ENCODE measurements at places on chromosomes 1 and 21.

DNA sequence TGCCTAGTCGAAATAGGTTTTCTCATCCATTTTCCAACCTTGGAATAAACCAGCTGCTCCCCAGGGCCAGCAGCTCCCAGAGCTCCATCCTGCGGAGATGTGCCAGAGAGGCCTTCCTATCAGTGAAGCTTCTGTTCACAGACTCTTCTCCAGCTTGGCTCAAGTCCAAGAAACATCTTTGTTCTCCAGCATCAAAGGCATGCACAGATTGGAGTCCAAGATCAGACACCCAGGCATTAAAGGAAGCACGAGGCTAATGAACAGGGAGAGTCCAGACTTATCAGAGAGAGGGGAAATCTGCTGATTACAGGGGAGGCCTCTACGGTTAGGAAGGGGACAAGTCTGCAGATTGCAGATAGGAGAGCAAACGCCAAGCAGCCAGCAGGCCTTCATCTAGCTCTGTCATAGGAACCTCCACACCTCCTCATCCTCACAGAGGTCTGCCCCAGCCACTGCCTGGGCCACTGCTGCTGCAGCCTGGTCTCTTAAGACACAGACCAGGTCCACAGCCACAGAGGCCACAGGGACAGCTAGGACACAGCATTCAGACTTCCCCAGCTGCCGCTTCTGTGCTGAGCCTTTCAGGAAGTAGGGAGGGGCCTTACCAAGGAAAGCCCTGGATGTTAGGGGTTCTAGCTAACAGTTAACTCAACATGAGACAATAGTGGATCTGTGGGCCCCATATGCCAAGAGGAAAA lies 3.4 kb downstream of the PRR9 start:
- no peak for DNase-seq

DNA sequence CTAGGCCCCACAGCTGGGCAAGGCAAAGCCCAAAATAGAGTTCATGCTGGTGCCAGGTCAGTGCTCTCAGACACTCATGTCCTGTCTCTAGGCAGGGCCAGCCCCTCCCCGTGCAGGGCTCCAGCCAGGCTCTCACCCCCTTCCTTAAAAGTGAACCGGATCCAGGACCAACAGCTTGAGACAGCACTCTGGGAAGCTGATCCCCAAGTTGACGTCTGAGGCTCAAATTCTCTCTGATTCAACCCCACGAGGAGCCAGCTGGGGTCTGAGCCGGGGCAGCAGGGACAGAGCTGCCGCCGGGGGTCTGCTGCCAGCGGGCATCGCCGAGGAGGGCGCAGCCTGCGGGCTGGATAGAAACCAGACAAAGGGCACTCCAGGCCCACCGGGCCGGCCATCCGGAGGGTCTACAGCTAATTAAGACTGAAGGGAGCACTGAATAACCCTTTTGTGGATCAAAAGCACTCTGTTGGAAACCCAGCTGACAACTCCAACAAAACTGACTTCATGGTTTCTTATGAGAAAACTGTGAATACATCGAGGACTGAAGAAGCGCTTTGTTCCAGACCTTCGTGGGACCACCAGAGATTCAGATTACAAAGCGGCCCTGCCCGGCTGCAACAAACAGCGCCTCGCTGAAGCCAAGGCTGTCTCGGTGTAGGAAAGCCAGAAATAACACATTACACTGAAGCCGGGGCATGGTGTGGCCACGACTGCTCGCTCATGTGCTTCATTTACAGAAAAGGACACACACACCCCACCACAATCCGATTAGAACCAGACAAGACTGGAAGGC lies 95.8 kb downstream of the PSMG1 start:
- no peak for DNase-seq

- DNase-seq: no peak
Measured at GRCh38 chr1:50894340-50894739, 65.7 kb downstream of the FAF1 start.

DNA sequence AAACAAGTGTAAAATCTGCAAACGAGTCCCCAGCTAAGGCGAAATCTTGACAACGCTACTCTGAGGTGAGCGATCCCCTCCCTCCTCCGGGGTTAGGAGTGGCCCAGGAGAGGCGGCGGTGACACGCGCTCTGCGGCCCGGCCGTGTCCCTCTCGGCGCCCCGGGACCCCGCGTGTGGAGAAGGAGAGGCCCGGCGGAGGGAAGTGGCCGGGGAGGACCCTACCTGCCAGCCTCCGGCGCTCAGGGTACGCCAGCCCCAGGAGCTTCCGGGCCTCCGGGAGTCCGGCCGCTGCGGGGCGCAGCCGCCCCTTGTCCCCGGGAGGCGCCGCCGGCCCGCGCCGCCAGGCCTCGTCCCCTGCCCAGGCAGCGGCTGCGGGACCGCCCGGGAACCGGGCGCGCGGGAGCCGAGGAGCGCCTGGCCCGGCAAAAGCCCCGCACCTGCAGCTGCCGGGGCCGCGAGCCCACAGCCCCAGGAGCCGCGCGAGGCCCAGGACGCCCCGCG lies 543 bp downstream of the ABCB10 start:
- peak; percentile 1 for DNase-seq

- no peak for DNase-seq
Measured at GRCh38 chr1:63679076-63679475, 85.9 kb downstream of the PGM1 start.

GRCh38 chr1:99439433-99440075 lies 175.3 kb downstream of the PLPPR4 start:
- DNase-seq: no peak

DNA sequence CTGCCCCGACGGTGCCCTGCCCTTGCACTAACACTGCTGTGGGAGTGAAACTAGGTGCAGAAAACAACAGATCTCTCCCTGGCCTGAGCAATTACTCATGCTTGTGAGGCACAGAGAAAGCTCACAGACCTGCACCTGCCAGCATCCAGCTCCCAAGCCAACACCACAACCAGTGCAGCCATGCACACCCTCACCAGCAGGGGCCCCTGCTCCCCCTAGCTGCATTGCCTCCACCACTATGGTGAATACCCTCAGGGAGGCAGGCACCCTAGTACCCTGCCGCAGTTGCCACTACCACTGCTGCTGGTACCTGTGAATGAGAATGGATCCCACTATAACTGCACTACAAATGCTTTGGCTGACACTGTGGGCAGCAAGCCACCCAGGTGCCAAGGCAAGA lies 7.1 kb upstream of the DIRAS3 start:
- DNase-seq: no peak

DNA sequence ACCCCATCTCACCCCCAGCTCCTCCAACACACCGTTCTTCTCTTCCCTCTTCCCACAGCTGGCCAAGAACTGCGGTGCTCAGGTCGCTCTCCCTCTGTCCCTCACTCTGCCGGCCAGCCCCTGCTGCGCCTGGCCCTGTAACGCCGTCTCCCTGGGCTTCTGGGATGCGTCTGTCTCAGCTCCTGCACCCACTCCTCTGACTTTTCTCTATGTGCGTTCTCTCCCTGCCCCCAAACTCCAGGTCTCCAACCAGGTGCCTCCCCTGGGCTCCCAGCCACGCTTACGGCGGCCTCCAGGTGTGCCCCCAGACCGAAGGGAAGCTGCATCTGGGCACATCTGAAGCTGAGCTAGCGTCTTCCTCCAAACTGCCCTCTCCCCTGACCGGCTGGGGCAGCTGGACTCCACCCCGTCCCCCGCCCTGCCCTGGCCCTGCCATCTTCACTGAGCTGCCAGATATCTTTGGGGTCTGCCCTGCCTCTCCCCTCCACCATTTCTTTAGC lies 2.6 kb downstream of the KRTAP10-12 start:
- no peak for DNase-seq

GRCh38 chr1:82706741-82707140 lies 906.0 kb downstream of the ADGRL2 start:
- DNase-seq: no peak

DNA sequence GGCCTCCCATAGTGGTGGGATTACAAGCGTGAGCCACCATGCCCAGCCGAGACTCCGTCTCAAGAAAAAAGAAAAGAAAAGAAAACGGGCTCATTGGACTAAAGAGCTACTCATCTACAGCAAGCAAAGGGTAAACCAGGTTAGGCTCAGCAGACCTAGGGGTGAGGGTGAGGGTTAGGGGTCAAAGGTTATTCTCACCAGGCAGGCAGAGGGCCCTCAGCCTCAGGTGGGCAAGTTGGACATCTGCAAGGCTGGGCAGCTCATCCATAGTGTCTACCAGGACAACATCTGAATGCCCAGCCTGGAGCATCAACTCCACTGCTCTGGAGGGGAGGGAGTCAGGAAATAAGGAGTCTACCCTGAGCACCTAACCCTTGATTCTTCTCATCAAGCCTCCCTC lies 3.5 kb downstream of the MTMR11 start:
- no peak for DNase-seq

- no peak for DNase-seq
Measured at GRCh38 chr1:201113451-201114244, 1.4 kb upstream of the CACNA1S start.

DNA sequence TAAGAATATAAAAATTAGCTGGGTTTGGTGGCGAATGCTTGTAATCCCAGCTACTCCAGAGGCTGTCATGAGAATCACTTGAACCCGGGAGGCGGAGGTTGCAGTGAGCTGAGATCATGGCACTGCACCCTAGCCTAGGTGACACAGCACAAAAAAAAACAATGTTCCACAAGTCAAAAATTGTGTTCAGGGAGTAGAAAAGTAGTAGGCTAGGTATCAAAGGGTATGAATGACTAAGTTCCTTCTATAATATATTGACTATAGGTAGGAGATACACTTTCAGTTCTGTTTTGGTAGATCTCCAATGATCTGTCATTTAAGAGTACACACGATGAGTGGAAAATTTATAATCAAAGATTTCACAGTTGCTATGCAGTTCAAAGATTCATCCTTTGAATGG lies 16.7 kb downstream of the USP48 start:
- DNase-seq: no peak

DNA sequence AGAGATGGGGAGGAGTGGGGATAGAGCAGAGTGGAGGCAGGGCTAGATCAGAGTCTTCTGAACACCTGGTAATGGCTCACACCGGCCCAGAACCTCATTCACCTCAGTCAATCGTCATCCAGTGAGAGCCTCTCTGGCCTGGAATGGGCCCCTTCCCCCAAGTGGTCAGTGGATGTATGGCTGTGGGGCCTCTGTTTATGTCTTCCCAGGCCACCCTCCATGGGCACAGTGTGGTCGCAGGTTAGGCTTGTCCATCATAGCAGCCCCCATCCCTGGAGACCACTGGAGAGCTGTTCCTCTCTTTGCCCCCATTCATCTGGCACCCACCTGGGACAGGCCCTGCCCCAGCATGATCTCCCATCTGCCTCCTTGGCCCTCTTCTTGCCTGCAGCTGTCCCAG lies 29.6 kb upstream of the TENT5C start:
- DNase-seq: no peak

DNA sequence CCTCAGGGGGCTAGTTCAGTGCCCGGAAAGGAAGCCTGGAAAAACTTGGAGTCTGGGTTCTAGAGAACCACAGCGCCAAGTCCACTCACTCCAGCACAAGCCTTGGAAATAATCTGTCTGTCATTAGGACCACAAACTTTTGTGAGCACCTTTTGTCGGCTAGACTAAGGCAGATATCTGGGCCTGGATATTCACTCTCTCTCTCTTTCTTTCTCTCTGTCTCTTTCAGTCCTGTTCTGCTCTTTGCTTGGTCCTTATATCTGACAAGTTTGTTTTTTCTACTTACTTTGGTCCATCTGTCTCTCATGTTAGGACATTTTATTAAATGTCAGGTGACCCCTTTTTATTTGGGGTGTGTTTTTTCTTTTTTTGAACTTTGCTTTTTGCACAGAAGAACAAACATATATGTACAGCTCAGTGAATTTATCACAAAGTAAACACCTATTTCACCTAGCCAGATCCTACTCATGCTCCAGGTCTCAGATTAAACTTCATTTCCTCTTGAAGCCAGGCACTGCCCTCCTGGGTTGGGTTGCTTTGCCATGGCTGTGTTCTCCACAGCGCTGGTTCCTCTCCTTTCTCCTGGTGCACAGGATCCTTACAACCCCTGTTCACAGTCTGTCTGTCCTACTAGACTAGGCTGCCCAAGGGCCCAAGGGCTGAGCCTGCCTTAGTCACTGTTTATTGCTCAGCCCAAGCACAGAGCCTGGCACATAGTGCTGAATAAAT lies 40.8 kb downstream of the TCEANC2 start:
- DNase-seq: no peak

DNA sequence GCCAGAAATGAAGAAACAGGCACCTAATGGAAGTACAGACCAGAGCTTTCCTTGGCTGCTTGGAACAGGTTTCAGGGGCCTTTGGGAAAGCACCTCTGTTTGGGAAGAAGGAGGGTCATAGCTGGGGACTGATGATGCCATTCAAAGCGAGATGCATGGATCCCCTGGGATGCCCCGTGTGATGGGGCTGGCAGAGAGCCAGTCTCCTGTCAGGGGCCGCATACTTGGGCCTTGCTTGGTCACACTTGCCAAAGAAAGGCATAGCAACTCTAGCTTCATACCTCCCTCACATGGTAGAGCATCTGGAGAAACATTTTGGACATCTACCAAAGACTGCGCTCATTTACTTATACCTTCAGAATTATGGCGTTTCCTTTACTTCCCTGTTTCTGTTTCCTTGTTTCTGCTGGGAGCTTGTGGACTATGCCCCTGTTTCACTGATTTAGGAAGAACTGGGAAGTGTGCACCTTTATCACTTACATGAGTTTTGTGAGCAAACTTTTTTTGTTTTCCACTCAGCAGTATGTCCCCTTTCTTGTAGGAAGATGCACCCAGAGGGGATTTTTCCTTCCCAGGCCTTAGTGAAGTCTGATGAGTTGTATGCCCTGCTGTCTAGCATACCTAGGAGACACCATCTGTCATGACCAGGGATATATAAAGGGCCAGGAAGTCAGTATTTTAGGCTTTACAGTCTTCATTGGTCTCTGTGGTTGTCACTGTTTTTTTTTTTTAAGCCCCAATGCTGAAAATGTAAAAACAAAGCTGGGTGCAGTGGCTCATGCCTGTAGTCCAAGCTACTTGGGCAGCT lies 19.8 kb upstream of the ST3GAL3 start:
- no peak for DNase-seq

DNA sequence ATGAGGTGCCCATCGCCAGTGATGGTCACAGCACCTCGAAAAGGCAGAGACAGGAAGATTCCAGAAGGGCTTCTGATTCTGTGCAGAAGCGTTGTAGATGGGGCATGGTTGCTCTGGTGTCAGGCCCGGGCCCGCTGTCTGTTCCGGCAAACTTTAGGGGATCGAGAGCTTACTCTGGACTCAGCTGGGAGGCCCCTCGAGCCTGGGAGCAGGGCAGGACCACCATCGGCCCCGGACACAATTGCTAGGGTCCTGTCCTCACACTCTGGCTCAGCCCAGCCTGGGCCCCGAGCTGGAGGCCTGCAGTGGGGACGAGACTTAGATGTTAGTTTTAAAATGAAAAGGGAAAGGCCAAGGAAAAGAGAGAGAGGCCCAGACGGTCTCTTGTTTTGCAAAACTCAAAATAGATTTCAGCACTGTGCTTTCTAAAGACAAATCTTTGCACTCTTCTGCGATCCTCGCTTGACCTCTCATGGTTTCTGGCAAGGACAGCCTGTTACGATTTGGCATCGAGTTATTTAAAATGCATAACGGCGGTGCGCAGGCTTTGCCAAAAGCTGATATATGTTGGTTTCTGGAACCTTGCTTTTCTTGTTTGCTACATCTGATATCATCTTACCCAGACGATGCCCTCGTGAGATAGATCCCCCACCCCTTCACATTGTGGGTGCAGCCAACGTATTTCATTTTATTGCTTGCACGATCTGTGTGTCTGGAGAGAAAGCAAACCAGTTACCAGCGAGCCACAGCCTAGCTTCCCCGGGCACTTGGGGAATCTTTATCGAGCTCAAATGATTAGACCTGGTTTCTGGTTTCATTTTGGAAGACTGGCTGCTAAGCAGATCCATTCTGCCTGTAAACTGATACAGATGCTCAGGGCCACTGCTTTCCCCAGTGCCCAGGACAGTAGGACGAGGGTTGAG lies 58.0 kb downstream of the PRDM16 start:
- no peak for DNase-seq

- no peak for DNase-seq
Measured at GRCh38 chr1:201584471-201585092, 45.7 kb downstream of the NAV1 start.

- DNase-seq: no peak
Measured at GRCh38 chr1:229087339-229087738, 183.6 kb upstream of the RAB4A start.

All from activated CD8-positive, alpha-beta memory T cell treated with anti-CD3 and anti-CD28 coated beads for 4 hours (primary cell).